Fibroblast of skin of right biceps (primary cell): ENCODE measurements at places on chromosomes 6 and 20.

DNA sequence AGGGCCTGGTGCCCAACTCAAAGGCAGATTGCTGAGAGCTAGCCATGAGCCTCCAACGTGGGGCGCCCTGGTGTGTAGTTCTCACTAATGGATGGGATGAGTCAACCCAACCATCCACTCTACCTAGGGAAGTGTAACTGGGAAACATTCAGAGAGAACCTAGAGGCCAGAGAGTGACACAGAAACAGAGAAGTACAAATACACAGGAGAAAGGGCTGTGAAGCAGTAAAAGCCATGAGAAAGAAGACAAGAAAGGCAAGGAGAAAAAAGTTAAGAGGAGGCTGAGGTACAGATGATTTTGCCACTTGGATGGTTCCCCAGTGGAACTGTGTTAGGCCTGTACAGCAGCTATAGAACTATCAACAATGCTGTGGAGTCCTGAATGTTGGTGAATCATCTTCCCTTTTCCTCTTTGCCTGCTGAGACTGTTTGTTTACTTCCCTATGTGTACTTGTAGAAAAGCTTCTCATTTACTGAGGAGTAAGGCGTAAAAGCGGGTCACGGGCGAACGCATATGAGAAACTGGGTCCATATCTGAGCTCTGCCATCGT is 39.0 kb downstream of the MAN1A1 start:
- peak; percentile 11 for DNase-seq

DNA sequence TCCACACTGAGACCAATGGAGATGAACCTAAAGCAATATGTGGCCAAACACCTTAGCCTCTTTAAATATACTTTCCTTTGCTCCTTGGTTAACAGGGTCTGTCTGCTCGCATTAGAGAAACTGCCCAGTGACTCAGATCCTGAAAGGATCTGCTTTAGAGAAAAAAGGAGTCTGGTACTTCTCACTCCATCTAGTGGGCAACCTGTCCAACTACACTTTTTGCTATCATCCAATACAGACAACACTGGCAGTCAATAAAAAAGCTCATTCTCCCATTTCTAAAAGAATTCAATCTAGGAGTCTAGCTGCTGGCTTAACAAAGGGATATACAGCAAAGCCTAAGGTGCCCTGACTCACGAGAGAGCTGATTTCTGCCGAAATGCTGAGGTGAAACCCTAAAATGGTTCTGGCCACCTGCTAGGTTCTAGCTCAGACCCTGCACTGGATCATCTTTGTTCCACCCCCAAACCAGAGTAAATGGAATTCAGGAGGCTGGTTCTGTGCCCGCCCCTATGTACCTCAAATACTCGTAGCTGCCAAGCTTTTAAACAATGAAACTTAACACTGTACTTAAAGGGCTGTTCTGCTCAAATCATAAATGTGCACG is 11.5 kb downstream of the GNL1 start:
- peak; percentile 71 for DNase-seq

GRCh38 chr20:57413986-57414385 is 22.8 kb downstream of the RBM38 start:
- DNase-seq = no peak

GRCh38 chr6:31729979-31730630 is 1.0 kb upstream of the DDAH2 start:
- peak; percentile 90 for DNase-seq

DNA sequence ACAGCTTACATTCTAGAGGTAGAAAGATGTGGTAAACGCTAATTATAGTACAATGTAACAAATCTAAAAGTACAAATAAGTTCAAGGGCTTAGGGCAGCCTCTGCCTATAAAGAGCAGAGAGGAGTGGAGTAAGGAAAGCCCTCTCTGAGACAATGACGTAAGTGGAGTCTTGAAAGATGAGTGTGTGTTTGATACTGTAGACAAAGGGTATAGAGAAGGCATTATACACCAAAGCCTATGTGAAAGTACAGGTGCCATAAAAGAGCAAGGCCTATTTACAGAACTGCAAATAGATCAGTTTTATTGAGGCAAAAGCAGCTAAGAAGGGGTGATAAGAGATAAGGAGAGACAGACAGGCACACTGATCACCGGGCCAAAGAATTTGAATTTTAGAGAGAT is 10.9 kb downstream of the GOPC start:
- DNase-seq = no peak

DNA sequence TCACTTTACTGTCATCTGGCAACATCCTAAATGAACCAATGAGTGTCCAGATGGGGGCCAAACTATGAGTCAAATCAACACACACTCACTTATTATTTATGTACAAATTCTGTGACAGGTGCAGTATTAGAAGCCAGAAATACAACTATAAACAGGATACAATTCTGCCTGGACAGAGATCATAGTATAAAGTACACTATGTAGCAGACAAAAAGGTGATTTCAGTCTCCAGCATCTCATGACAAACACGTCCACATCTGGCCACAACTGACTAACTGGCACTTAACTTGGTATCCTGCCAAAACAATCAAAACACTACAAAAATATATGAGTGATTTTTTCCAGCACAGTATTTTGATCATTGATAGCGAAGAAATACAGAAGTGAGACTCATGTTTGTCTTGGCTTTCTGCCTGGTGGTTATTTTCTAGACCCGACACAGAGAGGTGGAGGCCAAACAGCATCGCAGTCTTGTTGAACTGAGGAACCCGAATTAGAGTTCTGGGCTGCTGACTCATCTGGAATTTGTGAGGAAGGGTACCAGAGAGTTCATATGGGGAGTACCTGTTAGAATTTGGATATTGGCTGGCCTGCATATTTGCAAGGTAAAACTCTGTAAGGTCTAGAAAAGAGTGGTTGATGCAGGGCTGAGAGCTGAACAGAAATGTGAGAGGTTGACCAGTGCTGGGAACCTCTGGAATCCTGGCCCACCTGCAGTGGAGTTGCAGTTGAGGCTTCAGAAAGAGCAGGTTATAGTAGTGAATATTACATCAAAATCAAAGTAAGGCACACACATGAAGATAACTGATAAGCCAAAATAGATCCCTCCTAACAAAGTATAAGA is 475.2 kb downstream of the PTPRT start:
- no peak for DNase-seq

DNA sequence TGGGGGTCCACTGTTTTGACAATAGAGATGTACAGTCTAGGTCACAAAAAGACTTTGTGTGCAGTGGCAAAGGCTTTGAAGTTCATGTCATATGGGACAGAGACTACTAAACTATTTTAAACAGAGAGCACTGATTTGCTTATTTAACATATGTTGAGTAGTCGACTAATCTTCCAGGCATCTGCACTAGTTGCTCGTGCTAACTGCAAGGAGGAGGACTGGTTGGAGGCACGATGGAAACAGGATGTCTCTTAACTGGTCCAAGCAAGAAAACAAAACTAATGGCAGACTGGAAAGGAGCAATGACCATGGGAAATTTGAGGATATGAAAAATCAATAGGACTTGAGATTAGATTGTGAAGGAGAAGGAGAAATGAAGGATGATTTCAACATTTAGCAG is 28.5 kb upstream of the ERVFRD-1 start:
- peak; percentile 77 for DNase-seq

DNA sequence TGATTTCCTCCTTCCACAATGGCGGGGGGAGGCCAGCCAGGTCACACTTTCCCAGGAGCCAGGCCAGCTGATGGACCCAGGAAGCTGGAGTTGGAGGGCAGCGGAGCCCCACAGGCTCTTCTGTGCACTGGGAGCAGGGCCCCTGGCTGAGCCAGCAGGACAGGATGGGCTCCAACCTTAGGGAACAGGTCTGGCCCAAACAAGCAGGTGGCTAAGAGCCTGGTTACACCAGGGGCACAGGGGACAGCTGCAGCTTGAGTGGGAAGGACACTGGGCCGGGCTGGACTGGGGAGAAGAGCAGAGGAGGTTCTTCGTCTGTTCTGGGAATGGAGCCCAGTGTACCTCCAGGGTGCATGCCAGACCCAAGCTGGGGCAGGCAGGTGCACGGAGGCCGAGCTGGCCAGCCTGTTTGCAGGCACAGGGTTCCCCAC is 102.3 kb downstream of the DLL1 start:
- no peak for DNase-seq
